Right lobe of liver (tissue), 6 donors: ENCODE measurements at places on chromosomes 3 and 15. TPM values are rescaled to one million over a fixed set of nuclear protein-coding genes. Genes with fewer than 3 reads are reported as not detected.

- DNase-seq = no peak
Measured at GRCh38 chr3:139388821-139389551, 461 bp downstream of the COPB2 start.

DNA sequence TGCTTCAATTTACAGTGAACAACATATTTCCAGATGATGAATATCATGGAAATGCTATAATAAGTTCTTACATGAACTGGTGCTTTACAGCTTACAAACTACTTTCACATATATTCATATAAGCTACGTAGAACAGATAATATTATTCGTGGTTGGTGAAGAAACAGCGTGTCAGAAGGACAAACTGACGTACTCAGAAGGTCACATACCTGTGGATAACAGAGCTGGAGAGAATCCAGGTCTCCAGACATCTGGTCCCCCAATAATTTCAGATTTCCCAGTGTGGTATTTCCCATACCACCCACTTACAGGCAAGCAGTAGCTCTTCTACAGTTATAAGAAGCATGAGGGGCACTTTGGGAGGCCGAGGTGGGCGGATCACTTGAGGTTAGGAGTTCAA is 156.6 kb downstream of the PLD1 start:
- DNase-seq = no peak

- no peak for DNase-seq
Measured at GRCh38 chr3:52798978-52799476, 4.4 kb downstream of the ITIH3 start.

DNA sequence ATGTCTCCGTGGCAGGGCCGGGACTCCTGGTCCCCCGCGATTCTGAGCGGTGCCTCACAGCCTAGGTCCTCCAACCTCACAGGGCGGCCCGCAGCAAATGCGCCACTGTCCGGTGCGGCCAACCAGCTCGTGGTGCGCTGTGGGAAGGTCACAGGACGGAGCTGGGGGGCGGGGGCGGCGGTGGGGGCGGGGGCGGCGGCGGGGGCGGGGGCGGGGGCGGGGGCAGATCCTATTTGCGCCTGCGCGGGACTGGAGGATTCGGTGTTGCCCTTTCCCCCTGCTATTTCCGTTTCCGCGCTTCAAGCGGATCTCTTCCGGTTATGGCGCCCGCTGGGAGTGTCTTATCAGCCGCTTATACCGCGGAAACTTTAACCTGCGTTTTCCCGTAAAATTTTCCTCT is 106.7 kb upstream of the SNRPN start:
- DNase-seq = no peak

- no peak for DNase-seq
Measured at GRCh38 chr3:13708871-13709595, 160.1 kb downstream of the FBLN2 start.

- no peak for DNase-seq
Measured at GRCh38 chr3:13561967-13562366, 13.0 kb downstream of the FBLN2 start.

The SERPINI1 gene
- total RNA-seq = 0.44 TPM

DNA sequence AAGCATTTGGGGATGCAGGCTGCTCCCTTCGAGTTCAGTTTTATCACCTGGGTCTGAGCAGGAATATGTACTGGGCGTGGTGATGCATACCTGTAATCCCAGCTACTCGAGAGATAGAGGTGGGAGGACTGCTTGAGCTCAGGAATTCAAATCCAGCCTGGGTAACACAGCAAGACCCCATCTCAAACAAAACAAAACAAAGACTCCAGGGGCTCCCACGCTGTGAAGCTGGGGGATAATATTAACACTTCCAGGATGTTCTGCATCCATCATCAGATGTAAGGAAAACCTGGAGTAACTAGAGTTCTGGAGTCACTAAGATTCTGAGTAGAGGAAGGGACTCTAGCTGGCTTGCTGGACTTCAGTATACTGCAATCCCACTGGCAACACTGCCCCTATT is 40.6 kb downstream of the LYZL4 start:
- DNase-seq = no peak

The SI gene
- total RNA-seq = not detected

- DNase-seq = no peak
Measured at GRCh38 chr3:20657560-20657959, 471.6 kb upstream of the SGO1 start.

The CNBP gene
- total RNA-seq = 219 TPM
